ENCODE measurements at places on chromosomes 6 and 20.

DNA sequence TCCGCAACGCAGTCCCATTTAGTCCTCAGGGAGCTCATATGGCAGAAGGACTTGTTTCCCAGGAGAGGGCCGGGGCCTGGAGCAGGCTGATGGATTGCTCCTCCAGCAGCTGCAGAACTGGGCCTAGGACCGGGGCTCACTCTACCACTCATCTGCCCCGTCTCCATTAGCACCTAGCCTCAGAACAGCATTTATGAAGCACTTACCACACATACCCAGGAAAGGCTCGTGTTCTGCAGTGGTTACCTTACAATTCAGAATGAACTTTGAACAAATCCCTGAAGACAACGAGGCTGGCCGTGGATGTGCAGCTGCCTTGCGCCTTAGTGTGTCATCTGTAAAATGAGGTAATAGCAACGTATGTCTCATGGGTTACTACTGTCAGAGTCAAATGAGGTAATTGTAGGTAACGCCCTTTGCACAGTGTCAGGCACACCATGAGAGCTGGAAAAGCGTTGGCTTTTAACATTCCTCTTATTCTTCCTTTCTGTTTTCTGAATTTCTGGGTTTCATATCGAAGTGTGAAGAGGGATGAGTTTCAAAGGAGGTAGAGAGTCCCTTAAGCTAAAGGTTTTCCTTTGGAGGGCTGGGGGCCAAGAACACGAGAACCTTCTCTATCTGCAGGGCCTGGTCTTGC is 46.3 kb upstream of the CD93 start:
- no peak for DNase-seq

- DNase-seq: no peak
Measured at GRCh38 chr20:63691711-63692435, 4.6 kb upstream of the TNFRSF6B start.

DNA sequence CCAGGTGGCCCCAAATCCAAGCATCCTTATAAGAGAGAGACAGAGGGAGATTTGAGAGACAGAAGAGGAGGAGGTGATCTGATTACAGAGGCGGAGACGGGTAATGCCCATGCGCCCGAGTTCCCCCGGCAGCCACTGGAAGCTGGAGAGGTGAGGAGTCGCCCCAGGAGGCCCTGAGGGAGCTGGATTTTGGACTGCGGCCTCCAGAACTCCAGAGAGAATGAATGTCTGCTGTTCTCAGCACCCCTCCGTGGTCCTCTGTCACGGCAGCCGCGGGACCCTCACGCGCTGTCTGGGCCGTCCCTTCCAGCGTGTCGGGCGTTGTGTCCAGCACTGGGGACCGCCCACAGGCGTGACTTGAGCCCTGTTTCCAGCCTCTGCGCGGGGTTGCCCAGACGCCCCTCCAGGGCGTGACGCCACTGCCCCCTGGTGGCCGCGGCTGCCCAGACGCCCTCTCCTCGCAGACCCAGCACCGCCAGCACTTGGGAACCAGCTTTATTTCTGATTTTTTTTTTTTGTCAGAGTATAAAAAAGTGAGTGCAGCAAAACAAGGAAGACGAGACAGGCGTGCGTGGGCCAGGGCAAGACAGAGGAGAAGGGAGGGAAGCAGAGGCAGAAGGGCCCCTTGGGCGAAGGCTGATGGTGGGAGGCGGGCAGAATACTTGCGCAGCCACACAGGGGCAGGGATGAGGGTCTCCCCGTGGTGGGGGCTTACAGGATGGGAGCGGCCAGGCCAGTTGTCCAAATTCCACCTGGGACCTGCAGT is 4.1 kb upstream of the ZNF512B start:
- DNase-seq: no peak

DNA sequence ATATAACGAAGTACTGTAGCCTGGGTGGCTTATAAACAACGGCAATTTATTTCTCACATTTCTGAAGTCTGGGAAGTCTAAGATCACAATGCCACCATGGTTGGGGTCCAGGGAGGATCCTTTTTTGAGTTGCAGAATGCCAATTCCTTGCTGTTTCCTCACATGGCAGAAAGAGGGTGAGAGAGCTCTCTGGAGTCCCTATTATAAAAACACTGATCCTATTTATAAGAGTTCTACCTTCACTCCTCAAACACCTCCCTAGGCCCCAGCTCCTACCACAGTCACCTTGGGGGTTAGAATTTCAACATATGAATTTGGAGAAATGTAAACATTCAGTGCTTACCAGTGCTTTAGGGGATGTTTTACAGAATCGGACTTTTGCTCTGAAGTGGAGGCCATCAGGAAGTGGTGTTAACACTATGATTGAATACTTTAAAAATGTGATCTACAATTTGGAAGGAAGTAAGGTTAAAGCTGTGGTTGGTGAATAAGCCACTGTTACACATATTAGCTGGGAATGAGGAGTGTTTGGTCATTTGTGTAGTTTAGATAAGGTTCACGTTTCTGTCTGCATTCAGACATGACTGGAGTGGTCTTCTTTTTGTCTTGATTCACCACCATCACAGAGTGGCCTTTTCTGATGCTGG is 79.9 kb upstream of the SPTLC3 start:
- no peak for DNase-seq

Data from cortex of kidney (tissue), 1 donor.